ENCODE measurements at places on chromosomes 16 and 17.

DNA sequence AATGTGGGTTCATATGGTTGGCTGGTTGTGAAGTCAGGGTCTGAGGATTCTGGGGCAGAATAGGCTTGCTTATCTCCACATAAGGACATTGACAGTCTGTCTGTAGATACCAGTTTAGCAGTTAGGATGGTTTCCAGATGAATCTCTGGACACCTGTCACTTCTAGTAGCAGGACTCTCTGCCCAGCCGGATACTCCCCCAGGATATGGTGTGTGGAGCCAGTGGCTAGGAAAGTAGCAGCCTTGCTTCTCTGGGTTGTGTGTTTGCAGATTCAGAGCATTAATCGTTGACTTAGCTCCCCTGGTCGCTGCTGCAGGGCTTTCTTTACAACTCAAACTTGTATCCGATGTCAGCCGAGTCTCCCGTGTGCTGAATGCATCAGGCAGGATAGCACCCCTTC is 45.2 kb downstream of the CLEC16A start:
- DNase-seq: no peak

DNA sequence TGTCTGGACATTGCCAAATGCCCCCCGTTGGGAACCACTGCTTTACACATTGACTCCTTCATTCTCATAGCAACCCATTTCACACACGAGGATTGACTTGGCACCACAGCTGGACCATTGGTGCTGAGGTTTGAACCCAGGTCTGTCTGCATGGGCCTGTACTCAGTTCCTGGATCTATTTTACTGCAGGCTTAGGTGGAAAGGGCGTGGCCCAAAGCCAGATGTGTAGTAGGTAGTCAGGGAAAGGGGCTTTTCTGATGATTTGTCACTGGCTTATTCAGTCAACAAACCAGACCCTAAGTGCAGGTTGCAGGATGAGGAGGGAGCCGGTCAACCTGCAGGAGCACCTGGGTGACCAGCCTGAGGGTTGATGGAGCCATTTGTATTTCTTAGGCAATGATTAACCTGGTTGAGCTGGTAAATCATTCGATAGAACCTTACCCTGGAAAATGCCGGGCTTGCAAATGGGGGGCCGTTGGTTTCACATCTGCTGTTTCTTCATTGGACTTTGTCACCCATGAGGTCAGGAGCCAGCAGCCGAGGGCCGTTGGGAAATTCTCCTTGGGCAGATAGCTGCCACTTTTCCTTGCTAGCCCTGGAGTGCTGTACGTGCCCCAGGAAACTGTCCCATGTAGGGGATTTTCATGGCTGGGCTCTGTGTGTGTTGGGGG is 104.4 kb downstream of the CMIP start:
- DNase-seq: no peak

- DNase-seq: no peak
Measured at GRCh38 chr16:55487048-55487803, 8.2 kb downstream of the MMP2 start.

GRCh38 chr17:77295241-77295853 is 154.6 kb downstream of the SEC14L1 start:
- no peak for DNase-seq

GRCh38 chr16:87524407-87524806 is 31.6 kb upstream of the ZCCHC14 start:
- DNase-seq: no peak

- no peak for DNase-seq
Measured at GRCh38 chr17:50222922-50223321, 21.5 kb upstream of the COL1A1 start.

- no peak for DNase-seq
Measured at GRCh38 chr17:63247706-63248105, 198.4 kb downstream of the CYB561 start.

DNA sequence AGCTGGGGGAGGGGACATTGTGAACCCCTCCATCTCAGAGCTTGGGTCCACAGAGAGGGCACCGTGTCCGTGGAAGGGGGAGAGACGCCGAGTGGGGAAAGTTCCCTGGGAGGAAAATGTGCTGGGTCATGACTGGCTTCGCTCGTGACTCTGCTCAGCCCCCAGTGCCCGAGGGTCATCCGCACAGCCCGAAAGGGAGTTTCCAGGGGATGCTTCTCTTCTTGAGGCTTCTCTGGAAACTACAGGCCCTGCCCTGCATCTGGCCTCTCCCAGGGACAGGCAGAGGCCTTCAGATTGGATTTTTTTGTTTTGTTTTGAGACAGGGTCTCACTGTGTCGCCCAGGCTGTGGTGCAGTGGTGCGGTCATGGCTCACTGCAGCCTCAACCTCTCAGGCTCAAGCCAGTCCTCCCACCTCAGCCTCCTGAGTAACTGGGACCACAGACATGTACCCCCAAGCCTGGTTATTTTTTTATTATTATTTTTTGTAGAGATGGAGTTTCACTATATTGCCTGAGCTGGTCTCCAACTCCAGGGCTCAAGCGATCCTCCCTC is 9.8 kb upstream of the GSE1 start:
- DNase-seq: no peak

DNA sequence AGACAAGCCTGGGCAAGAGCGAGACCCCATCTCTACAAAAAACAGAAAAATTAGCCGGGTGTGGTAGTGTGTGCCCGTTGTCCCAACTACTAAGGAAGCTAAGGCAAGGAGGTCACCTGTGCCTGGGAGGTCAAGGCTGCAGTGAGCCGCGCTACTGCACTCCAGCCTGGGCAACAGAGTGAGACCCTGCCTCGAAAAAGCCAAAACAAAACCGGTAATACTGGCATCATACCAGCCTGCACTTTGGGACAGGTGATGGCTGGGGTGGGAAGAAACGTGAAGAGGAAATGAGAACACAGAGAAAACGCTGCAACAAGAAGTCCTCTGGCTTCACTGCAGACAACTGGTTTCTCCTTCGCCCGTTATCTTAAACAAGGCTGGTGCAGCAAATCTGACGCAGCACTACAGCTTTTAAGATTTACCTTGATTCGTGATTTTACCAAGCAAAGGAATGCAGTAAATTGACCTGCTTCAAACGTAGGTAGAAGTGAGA is 725 bp upstream of the CASC3 start:
- DNase-seq: no peak

DNA sequence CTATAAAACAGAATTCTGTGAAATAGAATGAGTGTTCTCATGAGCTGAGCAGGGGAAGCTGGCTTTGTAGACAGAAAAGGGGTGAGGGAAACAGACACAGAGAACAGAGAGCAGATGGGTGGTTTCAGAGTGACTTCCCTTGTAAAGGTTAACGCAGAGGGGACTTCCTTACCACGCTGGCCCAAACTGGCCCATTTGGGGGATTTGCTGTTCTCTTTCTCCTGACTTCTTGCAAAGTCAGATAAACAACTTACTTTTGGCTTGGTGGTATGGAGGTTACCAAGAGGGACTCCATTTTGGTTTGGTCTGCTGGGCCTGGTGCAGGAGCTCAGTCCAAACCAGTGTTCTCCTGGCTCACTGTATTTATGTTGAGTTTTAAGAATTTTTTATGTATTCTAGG is 48.4 kb downstream of the SEC14L1 start:
- DNase-seq: no peak

DNA sequence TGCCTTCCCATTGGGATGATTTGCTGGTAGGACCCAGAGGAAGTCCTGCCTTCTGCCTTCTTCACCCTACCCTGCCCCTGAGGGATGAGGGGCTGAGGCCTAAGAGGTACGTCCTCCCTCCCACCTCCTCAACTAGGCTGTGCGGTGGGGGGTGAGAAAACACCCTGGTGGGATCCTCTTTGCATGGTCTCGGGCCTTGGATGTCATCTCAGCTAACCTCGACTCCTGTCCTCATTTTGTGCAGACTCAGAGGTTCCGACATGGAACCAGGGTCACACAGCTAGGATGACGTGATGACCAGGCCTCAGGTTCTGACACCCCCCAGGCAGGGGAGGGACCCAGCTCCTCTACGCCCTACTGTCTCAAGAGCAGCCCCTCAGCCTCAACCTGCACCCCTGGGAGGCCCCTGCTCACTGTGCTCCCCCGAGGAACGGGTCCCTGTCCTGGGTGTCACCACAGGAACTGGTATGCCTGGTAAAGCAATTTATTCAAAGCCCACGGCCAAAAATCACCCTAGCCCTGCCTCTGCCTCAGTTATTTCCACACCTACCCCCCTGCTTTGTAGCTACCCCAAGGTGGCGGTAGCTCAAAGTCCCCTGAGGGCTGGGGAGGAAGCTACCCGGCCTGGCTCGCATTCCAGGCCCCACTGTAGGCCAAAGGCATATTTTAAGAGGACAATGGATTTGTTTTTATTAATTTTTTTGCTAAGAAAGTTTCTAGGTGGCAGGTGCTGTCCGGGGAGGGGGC is 17.5 kb downstream of the UNC13D start:
- DNase-seq: no peak

GRCh38 chr16:53784291-53784690 is 80.3 kb downstream of the FTO start:
- DNase-seq: no peak

DNA sequence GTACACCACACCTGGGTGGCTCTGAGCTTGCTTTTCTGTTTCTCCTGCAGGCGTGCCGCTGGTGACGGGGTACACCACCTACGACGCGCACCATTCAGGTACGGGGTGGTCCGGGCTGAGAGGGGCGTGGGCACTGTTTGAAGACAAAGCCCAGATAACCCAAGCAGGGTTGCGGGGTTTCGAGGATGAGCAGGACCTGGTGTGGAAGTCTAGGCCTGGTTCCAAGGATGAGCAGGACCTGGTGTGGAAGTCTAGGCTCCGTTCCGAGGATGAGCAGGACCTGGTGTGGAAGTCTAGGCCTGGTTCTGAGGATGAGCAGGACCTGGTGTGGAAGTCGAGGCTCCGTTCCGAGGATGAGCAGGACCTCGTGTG is 15.4 kb downstream of the IRF8 start:
- no peak for DNase-seq

- no peak for DNase-seq
Measured at GRCh38 chr16:86389566-86390328, 120.6 kb upstream of the FOXF1 start.

GRCh38 chr17:16342979-16343378 is 10.3 kb downstream of the CENPV start:
- no peak for DNase-seq

DNA sequence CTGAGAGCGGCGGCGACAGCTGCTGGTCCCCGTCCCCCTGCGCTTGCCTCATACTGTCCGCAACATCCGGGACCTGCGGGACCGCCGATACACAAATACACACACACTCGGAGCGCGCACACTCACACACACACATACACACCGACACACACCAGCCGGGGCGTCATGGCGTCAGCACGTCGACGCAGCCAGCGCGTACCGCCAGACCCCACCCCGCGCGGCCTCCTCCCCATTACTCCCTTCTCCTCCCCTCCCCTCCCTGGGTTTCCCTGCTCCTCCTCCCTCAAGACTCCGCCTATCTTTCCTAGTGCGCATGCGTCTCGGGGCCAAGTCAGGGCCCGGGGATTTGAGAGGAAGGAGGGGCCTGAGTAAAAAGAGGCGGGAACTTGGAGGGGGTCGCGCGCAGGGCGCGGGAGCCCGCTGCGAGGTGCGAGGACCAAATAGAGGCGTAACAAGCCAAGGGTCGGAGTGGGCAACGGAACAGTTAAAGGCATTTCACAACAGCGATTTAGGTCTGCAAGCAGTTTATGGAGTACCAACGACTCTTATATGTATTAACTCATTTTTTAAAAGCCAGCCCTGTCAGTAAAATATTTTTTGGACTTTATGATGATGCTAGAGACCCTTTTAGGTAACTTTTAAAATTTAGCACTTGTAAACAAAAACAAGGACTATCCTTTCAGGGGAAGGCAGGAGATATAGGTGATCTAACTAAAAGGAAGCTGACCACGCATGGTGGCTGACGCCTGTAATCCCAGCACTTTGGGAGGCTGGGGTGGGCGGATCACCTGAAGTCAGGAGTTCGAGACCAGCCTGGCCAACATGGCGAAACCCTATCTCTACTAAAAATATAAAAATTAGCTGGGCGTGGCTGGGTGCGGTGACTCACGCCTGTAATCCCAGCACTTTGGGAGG is at the start of gene SPOP:
Gene SPOP (minus strand): TSS at position 165 of the 915 bp plus-strand sequence. CDS start 55,287 bp downstream, outside the sequence.
- peak; percentile 86 for DNase-seq
